Airway epithelial cell (primary cell): ENCODE measurements at places on chromosomes 2 and 18. TPM values are rescaled to one million over a fixed set of nuclear protein-coding genes. Genes with fewer than 3 reads are reported as not detected.

The CXCR4 gene
- total RNA-seq, result not detected in 2 replicates

The EIF5B gene
- 26.0 and 32.0 TPM in 2 replicates for total RNA-seq

The MPP4 gene
- 0.35 TPM in 1 of 2 replicates, not detected in the other for total RNA-seq

The HOXD10 gene
- not detected in 2 replicates for total RNA-seq

The VWA3B gene
- total RNA-seq, result not detected in 2 replicates

The EFHD1 gene
- total RNA-seq, result 0.21 and 0.84 TPM in 2 replicates

The MC5R gene
- not detected in 2 replicates for total RNA-seq

The ABCA12 gene
- total RNA-seq, result 9.7 and 16.0 TPM in 2 replicates

The EHD3 gene
- total RNA-seq, result 3.4 and 4.6 TPM in 2 replicates

The FBLN7 gene
- total RNA-seq, result 0.14 TPM in 1 of 2 replicates, not detected in the other

The C2orf69 gene
- 6.7 and 10.0 TPM in 2 replicates for total RNA-seq

The KLHL14 gene
- total RNA-seq, result not detected in 2 replicates

The CHST10 gene
- total RNA-seq, result 3.7 and 4.6 TPM in 2 replicates

The TDRD15 gene
- not detected in 2 replicates for total RNA-seq

The B4GALT6 gene
- total RNA-seq, result 1.8 and 3.7 TPM in 2 replicates
